Ascending aorta (tissue), 2 donors: ENCODE measurements at places on chromosomes 11 and 22. TPM values are rescaled to one million over a fixed set of nuclear protein-coding genes. Genes with fewer than 3 reads are reported as not detected.

DNA sequence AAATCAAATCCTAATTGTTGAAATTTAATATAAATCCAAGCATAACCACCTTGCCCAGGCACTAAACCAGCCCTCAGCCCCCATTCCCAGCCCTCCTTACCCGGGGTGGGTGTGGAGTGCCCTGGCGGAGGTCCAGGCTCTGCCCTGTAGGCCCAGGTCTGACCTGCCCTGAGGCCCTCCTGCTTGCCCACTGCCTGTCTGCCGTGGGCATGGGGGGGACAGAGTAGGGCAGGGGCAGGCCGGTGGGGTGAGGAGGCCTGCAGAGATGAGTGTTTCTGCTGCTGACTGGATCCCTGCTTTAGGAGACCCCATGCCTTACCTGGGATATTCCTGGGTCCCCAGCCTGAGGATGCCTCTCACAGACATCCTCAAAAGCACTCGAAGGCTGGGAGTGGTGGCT lies 3.6 kb upstream of the CHID1 start:
- H3K27me3 ChIP-seq: no peaks in the 10 kb centered on the region
- H3K4me1 ChIP-seq: no peaks in the 10 kb centered on the region
- H3K4me3 ChIP-seq: no peak overlapping the region
- no peaks in the 10 kb centered on the region for H3K36me3 ChIP-seq

DNA sequence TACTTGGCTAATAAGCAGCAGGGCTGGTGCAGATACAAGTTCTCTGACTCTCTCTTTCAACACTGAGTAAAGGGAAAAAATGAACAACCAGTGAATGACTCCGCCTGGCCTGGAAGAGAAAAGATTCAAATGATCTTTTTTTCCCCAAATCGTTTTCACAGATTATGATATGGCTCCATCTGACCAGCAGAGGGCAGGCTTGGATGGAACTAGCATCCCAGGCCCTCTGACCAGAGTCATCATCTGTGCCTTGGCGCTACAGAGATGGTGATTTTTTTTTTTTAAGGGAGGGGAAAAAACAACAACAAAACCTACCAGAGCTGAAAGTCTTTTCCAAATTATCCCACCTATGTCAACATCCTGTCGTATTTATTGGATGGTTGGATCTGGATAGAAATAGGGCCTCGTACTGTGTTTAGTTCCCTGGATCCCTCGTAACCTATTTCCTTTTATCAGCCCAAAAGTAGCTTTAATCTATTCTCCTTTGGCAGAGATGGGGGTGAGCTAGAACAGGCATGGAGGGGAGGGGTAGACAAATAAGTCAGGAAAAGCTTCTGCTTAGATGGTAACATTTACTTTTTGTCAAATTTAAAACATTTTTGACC lies 69.7 kb downstream of the PRSS23 start:
- H3K27ac ChIP-seq: peak overlapping the region; percentile 29
- no peaks in the 10 kb centered on the region for H3K4me1 ChIP-seq
- DNase-seq: no peak
- no peaks in the 10 kb centered on the region for H3K27me3 ChIP-seq

- no peak for DNase-seq
- H3K4me3 ChIP-seq: no peak overlapping the region
- no peaks in the 10 kb centered on the region for H3K4me1 ChIP-seq
- peaks cover 4% of the 10 kb centered on the region for H3K27me3 ChIP-seq
- H3K36me3 ChIP-seq: no peaks in the 10 kb centered on the region
Measured at GRCh38 chr11:2287091-2287490, 14.6 kb downstream of the C11orf21 start.

DNA sequence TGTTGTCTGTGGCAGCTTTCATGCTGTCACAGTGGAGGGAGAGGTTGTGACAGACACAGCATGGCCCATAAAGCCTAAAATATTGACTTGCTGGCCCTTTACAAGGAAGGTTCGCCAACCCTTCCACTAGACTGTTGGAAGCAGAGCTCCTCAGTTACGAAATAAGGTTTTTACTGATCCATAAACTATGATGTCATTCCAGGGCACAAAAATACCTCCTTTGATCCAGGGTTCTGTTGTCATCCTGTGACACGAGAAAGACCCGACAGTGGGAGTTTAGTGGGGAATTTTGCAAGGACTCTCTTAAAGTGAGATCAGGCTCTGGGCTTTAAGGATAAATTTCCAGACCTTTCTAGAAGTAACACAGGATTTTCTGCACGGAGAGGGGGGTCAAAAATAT lies 15.7 kb downstream of the BARX2 start:
- no peak for DNase-seq
- no peak overlapping the region for H3K4me3 ChIP-seq
- H3K27me3 ChIP-seq: no peaks in the 10 kb centered on the region
- no peaks in the 10 kb centered on the region for H3K36me3 ChIP-seq
- H3K4me1 ChIP-seq: no peaks in the 10 kb centered on the region

- no peak overlapping the region for H3K4me3 ChIP-seq
- no peaks in the 10 kb centered on the region for H3K27me3 ChIP-seq
- no peaks in the 10 kb centered on the region for H3K36me3 ChIP-seq
- no peak for DNase-seq
- no peaks in the 10 kb centered on the region for H3K4me1 ChIP-seq
Measured at GRCh38 chr11:8026982-8027381, 39.8 kb downstream of the EIF3F start.

DNA sequence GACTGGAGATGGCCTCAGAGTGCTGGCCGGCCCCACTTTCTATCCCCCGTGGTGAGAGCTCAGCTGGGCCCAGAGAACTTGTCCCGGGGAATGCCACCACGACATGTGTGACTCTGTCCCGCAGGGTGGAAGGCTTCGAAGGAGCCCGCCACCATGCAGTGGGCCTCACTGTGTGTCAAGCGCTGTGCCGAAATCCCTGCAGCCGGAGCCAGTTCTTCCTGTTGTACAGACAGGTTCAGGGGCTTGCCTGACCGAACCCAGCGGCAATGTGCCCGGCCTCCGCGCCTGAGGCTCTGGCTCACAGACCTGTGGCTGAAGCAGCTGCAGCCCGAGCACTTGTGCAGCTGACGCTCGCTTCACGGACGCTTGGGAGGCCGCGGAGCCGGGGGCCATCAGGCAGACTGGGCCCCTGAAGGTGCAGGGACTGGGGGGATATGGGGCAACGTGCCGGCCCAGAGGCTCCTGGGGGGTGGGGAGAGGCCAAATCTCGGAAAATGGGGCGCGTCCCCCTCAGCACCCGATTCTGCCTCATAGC lies 650 bp downstream of the PPM1F start:
- H3K27me3 ChIP-seq: no peaks in the 10 kb centered on the region
- peak overlapping the region; percentile 37 for H3K27ac ChIP-seq
- H3K36me3 ChIP-seq: no peaks in the 10 kb centered on the region
- H3K4me1 ChIP-seq: peaks cover 11% of the 10 kb centered on the region

- no peak for DNase-seq
- no peaks in the 10 kb centered on the region for H3K36me3 ChIP-seq
- no peak overlapping the region for H3K4me3 ChIP-seq
- H3K27me3 ChIP-seq: no peaks in the 10 kb centered on the region
- no peaks in the 10 kb centered on the region for H3K4me1 ChIP-seq
Measured at GRCh38 chr22:42334875-42335512, 64.5 kb upstream of the TCF20 start.

DNA sequence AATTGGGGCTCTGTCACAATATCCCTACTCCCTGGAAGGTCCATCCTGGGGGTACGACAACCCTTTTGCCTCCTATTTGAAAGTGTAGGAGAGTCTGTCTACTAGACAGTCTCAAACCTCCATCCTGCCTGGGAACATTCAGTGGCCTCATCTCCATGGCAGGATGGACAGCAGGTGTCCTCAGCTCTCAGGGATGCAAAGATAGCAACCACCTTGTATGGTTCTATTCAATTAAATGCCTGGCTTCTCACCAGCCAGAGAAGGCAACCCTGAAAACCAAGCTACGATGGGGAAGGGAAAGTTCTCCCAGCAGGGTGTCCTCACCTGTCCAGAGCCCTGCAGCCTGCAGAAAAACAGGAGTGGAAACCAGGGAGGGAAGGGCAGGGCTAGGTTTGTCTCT lies 164.9 kb downstream of the MIAT start:
- no peak overlapping the region for H3K4me3 ChIP-seq
- H3K27me3 ChIP-seq: no peaks in the 10 kb centered on the region
- H3K36me3 ChIP-seq: no peaks in the 10 kb centered on the region
- H3K4me1 ChIP-seq: no peaks in the 10 kb centered on the region

DNA sequence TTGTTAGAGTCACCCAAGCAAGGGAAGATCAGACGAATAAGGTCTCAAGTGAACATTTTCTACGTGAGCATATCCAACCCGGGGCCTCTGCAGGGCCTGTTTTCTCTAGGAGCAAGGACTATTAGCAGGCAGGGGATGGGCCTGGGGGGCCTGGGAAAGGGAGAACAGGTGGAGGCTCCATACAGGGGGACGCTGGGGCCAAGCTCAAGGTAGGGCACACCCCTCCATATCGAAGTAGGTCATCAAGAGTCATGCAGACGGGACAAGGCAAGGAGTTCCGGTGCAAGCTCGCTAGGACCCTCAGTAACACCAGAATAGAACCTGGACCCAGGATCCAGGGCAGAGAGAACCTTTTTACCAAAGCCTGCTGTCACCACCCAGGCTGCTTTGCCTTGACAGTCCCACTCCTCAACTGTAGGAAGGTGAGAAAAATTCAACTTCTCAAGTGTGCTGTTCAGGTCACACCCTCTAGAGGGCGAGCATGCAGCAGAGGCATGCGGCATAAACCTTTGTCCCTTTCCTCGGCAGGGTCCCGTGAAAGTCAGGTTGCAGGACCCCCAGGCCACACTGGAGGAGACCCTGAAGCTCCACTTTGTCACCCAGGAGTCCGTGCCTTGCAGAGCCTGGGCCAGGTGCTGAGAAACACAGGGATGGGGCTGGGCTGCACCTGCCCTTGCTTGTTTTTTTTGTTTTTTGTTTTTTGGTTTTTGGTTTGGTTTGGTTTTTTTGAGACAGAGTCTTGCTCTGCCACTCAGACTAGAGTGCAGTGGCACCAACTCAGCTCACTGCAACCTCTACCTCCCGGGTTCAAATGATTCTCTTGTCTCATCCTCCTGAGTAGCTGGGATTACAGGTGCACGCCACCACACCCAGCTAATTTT lies 8.6 kb upstream of the APOBEC3B start:
- no peak overlapping the region for H3K27ac ChIP-seq
- no peaks in the 10 kb centered on the region for H3K27me3 ChIP-seq

DNA sequence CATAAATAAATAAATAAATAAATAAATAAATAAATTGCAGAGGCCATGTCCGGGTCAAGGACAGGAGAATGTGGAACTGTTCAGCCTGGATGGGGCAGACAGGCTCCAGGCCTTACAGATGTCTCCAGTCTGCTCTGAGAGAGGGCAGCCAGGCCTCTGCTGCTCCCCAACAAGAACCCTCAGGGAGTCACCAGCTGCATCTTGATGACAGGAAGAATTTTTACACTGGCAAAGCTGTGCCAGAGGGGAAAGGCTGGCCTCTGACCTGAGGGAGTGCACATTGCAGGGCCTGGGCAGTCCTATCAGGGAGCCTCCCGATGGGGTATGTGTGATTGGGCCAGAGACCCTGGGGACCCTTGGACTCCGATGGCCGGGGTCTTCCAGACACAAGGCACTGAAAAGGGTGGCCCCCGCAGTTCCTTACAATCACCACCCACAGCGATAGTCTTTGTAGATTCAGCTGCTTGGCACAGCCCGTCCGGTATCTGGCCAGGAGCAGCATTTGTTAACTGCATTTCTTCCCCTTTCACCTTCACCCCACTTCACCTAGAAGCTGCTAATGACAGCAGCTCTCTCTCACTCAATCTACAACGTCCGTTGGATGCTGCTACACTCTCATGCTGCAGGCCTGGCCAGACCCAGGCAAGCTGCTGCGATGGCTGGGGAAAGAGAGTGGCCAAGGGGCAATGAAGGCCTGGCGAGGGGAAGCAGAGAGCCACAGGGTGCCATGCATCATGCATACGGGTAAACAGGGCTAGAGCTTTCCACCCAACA lies 8.1 kb downstream of the MOGAT2 start:
- no peak overlapping the region for H3K27ac ChIP-seq
- H3K27me3 ChIP-seq: no peaks in the 10 kb centered on the region
- DNase-seq: no peak
- H3K4me3 ChIP-seq: no peak overlapping the region
- no peaks in the 10 kb centered on the region for H3K4me1 ChIP-seq

DNA sequence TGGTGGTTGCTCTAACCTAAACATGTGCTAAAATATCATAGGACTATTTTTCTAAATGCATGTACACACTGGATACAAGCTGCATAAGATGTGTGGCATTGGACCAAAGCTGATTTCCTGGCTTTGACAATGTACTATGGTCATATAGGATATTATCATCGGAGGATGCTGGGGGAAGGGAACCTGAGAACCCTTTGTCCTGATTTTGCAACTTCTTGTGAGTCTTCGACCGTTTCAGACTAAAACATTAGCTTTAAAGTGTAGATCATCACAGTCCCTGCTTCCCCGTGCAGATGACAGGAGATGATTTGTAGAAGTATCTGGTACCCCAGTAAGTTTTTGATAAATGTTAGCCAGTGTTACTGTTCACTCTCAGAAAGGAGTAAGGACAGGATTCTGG lies 554.7 kb downstream of the MIAT start:
- no peaks in the 10 kb centered on the region for H3K27me3 ChIP-seq
- H3K4me3 ChIP-seq: no peak overlapping the region
- no peaks in the 10 kb centered on the region for H3K36me3 ChIP-seq
- peaks cover 30% of the 10 kb centered on the region for H3K4me1 ChIP-seq
- peak overlapping the region; percentile 84 for H3K27ac ChIP-seq
- no peak for DNase-seq

- no peak overlapping the region for H3K4me3 ChIP-seq
- DNase-seq: peak; percentile 71
- peak overlapping the region; percentile 94 for H3K27ac ChIP-seq
- H3K27me3 ChIP-seq: no peaks in the 10 kb centered on the region
- peaks cover 23% of the 10 kb centered on the region for H3K4me1 ChIP-seq
Measured at GRCh38 chr11:3853899-3854659, 1.4 kb upstream of the STIM1 start.

GRCh38 chr11:889687-890475 lies 20.7 kb downstream of the CHID1 start:
- no peak overlapping the region for H3K27ac ChIP-seq
- no peak overlapping the region for H3K4me3 ChIP-seq
- no peaks in the 10 kb centered on the region for H3K27me3 ChIP-seq

DNA sequence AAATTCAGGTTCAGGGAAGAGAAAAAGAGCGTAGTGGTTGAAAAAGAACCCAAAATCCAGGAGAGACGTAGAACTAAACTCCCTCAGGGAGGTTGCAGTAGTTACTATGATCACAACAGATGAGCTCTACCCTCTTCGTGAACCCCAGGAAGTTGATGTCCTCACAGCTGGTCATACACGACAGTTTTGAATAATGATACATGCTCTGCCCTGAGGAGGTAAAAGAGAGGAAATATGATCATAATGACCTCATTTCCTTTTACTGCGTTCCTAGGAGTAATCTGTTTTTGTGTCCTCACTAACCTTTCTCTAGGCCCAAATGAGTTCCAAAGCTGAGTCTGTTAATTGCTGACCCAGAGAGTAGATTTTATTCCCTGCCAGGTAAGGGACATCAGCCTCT lies 1.3 kb downstream of the PATE2 start:
- DNase-seq: no peak
- H3K27me3 ChIP-seq: no peaks in the 10 kb centered on the region
- no peak overlapping the region for H3K27ac ChIP-seq

- H3K27me3 ChIP-seq: no peaks in the 10 kb centered on the region
- no peak for DNase-seq
- H3K36me3 ChIP-seq: peaks cover 31% of the 10 kb centered on the region
- H3K4me1 ChIP-seq: peaks cover 7% of the 10 kb centered on the region
- H3K4me3 ChIP-seq: no peak overlapping the region
Measured at GRCh38 chr11:47466701-47467250, 17.8 kb upstream of the RAPSN start.

The VSIG10L2 gene
- not detected for total RNA-seq

The KRTAP5-9 gene
- not detected for total RNA-seq

The DPAGT1 gene
- 61.9 TPM for total RNA-seq

The OOSP1 gene
- total RNA-seq: not detected

The MS4A2 gene
- total RNA-seq: not detected

The PRSS23 gene
- 184 TPM for total RNA-seq

The TNNI2 gene
- not detected for total RNA-seq
